ENCODE measurements at places on chromosomes 4 and X. TPM values are rescaled to one million over a fixed set of nuclear protein-coding genes. Genes with fewer than 3 reads are reported as not detected.

DNA sequence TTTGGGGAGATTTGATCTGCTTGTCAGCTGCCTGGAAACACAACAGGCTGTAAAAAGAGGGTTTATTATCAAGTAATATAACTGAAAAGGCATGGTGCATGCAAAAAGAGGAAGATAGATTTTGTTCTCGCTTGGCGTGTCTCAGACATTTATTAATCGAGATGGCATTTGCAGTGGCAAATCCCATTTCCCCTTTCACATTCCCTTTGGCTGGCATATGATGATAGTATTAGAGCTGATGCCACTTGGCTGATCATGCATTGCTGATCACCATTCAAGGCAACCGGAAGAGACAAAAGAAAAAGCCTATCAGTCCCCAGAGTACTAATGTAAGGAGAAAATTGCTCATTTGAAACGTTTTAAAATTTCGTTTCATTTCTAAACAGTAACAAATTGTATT, 101.8 kb downstream of the ZIC3 start:
- DNase-seq: no peak
- H3K36me3 ChIP-seq: no peaks in the 10 kb centered on the region
- H3K27ac ChIP-seq: no peak overlapping the region
- no peaks in the 10 kb centered on the region for H3K4me1 ChIP-seq

- H3K4me3 ChIP-seq: no peak overlapping the region
- no peaks in the 10 kb centered on the region for H3K36me3 ChIP-seq
- no peak overlapping the region for H3K27ac ChIP-seq
- H3K4me1 ChIP-seq: no peaks in the 10 kb centered on the region
- no peaks in the 10 kb centered on the region for H3K27me3 ChIP-seq
- DNase-seq: no peak
Observed at GRCh38 chr4:177461606-177462005, 19.4 kb upstream of the AGA start.

Gene MAGEC1
- total RNA-seq: not detected

DNA sequence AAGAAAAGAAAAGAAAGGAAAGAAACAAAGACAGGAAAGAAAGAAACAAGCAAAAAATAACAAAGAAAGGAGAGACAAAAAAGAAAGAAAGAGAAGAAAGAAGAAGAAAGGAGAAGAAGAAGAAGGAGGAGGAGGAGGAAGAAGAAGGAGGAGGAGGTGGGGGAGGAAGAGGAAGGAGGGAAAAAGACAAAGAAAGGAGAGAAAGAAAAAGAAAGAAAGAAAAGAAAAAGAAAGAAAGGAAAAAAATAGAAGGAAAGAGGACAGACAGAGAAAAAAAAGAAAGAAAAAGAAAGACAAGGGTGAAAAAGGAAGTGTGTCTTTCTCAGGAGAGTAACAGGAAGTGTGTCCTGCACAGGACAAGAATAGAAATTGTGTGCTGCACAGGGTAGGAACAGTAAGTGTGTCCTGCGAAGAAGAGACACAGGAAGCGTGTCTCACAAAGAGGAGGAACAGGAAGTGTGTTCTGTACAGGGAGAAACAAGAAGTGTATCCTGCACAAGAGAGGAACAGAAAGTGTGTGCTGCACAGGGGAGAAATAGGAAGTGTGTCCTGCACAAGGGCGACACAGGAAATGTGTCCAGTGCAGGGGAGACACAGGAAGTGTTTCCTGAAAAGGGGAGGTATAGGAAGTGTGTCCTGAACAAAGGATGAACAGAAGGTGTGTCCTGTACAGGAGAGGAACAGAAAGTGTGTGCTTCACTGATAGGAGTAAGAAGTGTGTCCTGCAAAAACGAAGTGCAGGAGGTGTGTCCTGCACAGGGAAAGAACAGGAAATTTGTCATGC, 101.2 kb downstream of the ARSF start:
- no peaks in the 10 kb centered on the region for H3K36me3 ChIP-seq
- DNase-seq: no peak
- no peaks in the 10 kb centered on the region for H3K27me3 ChIP-seq
- H3K4me3 ChIP-seq: no peak overlapping the region
- no peaks in the 10 kb centered on the region for H3K4me1 ChIP-seq
- no peak overlapping the region for H3K27ac ChIP-seq

DNA sequence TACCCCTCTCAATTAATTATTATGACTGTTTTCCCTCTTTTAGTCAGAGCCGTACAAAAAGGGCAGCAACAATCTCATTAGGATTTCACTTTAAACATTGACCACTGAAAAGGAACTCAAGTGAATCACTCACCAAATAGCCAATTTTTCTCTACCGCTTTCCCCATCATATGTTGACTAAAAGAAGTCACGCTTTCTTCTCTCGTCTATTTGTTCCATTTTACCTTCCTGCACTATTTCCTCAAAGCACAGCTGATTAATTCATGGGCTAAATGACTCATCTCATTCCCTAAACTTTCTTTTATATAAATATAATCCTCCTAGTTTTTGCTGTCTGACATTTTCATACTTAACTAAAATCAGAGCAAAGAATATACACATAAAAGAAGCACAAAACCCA, 8.2 kb downstream of the MID1 start:
- H3K27me3 ChIP-seq: no peaks in the 10 kb centered on the region
- no peak for DNase-seq
- no peaks in the 10 kb centered on the region for H3K36me3 ChIP-seq
- no peak overlapping the region for H3K27ac ChIP-seq
- H3K4me1 ChIP-seq: no peaks in the 10 kb centered on the region

DNA sequence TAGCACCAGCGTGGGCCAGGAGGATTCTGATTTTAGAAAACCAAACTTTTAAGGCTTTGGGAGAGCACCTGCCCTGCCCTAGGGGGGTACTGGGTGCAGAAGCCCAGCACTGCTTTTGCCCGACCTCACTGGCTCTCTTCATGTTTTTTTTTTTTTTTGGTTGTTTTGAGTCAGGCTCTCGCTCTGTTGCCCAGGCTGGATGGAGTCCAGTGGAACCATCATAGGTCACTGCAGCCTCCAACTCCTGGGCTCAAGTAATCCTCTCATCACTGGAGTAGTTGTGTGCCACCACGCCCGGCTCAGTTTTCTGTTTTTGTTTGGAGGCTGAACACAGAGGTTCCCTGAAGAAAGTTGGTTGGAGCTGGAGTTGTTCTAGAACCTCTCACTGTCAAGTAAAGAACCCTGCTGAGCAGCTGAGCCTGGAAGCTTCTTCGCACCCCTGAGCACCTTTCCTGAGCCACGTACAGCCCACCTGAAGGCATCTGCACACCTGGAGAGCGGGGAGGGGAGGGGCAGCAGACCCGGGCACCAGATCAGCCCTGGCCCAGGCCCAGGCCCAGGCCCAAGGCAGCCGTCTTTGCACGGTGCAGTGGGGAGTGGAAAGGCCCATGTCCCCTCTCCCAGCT, 49.5 kb downstream of the SHROOM2 start:
- no peak overlapping the region for H3K4me3 ChIP-seq
- no peaks in the 10 kb centered on the region for H3K4me1 ChIP-seq
- DNase-seq: no peak
- H3K27me3 ChIP-seq: no peaks in the 10 kb centered on the region
- H3K27ac ChIP-seq: no peak overlapping the region
- H3K36me3 ChIP-seq: no peaks in the 10 kb centered on the region

Gene MAGEC2
- total RNA-seq: not detected

Gene AADAT
- total RNA-seq: 1.5 TPM

- DNase-seq: no peak
- H3K27ac ChIP-seq: no peak overlapping the region
- no peak overlapping the region for H3K4me3 ChIP-seq
- H3K36me3 ChIP-seq: no peaks in the 10 kb centered on the region
Observed at GRCh38 chr4:47145630-47146029, 114.3 kb downstream of the GABRB1 start.

Gene ESX1
- total RNA-seq: not detected

GRCh38 chrX:19659929-19660328, 144.6 kb upstream of the MAP3K15 start:
- no peaks in the 10 kb centered on the region for H3K27me3 ChIP-seq
- no peak overlapping the region for H3K4me3 ChIP-seq
- H3K4me1 ChIP-seq: no peaks in the 10 kb centered on the region
- DNase-seq: no peak
- no peak overlapping the region for H3K27ac ChIP-seq
- H3K36me3 ChIP-seq: no peaks in the 10 kb centered on the region

- H3K4me3 ChIP-seq: no peak overlapping the region
- no peak for DNase-seq
- no peak overlapping the region for H3K27ac ChIP-seq
- no peaks in the 10 kb centered on the region for H3K4me1 ChIP-seq
- no peaks in the 10 kb centered on the region for H3K36me3 ChIP-seq
Observed at GRCh38 chr4:149031399-149031798, 589.2 kb upstream of the NR3C2 start.

Gene ABLIM2
- 629 TPM for total RNA-seq

Gene VCX
- total RNA-seq: not detected

GRCh38 chr4:132557660-132558059, 591.4 kb upstream of the PCDH10 start:
- H3K27ac ChIP-seq: no peak overlapping the region
- no peak for DNase-seq
- H3K4me3 ChIP-seq: no peak overlapping the region
- no peaks in the 10 kb centered on the region for H3K36me3 ChIP-seq
- no peaks in the 10 kb centered on the region for H3K27me3 ChIP-seq

Gene ADRA2C
- total RNA-seq: 5.0 TPM

DNA sequence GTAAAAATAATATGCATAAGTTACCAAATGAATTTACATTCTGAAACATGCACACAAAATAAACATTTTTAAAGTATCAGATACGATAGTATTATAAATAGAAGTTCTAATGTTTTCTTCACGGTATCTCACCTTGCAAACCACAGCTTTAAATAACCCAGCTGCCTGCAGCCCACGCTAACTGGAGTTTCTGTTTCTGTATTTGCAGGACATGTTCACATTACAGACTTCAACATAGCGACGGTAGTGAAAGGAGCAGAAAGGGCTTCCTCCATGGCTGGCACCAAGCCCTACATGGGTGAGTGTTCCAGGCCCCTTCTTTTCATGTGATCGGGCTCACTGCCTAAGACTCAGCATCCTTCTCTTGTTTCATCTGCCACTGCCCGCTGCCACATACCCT, 291.7 kb downstream of the EVC2 start:
- no peaks in the 10 kb centered on the region for H3K4me1 ChIP-seq
- H3K36me3 ChIP-seq: no peaks in the 10 kb centered on the region
- H3K27me3 ChIP-seq: no peaks in the 10 kb centered on the region
- H3K4me3 ChIP-seq: no peak overlapping the region
- DNase-seq: no peak

DNA sequence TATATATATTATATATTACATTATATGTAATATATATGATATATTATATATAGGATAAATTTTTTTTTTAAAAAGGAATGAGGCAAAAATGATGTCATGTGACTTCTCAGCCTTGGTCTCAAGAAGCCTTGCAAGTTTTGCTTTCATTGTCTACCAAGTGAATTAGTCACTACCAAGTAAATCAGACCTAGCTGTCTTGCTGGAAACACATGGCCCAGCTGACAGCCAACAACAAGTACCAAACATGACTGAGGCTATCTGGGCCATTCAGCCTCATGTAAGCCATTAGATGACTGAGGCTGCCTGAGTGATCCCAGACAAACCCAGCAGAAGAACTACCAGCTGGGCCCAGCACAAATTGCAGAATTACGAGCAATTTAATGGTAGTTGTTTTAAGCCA, 44.9 kb downstream of the HAND2 start:
- H3K27ac ChIP-seq: no peak overlapping the region
- DNase-seq: no peak
- H3K4me3 ChIP-seq: no peak overlapping the region
- H3K4me1 ChIP-seq: no peaks in the 10 kb centered on the region
- H3K36me3 ChIP-seq: no peaks in the 10 kb centered on the region
- H3K27me3 ChIP-seq: no peaks in the 10 kb centered on the region

Gene PDE5A
- total RNA-seq: 5.3 TPM

Gene CD38
- total RNA-seq: 5.3 TPM

All from psoas muscle (tissue), 8 donors.